A549 (cell line): ENCODE measurements at places on chromosomes 2 and 18. TPM values are rescaled to one million over a fixed set of nuclear protein-coding genes. Genes with fewer than 3 reads are reported as not detected.

DNA sequence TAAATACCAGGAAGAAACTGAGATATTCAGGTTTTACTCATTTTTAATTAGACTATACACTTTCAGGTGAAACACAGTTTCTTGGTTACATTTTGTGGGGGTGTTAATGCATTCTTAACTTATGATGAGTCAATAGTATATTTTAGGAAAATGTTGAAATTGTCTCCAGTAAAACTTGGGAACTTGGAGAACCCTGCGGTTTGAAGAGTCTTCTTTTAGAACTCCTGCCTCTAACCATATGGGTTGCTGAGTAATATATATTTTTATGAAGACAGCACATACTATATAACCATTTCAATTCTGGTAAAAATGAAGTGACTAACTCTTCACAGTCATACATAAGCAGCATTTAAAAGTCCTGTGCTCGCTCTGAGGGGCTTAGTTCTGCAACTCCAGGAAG is 308.2 kb upstream of the LRATD1 start:
- DNase-seq, result no peak

DNA sequence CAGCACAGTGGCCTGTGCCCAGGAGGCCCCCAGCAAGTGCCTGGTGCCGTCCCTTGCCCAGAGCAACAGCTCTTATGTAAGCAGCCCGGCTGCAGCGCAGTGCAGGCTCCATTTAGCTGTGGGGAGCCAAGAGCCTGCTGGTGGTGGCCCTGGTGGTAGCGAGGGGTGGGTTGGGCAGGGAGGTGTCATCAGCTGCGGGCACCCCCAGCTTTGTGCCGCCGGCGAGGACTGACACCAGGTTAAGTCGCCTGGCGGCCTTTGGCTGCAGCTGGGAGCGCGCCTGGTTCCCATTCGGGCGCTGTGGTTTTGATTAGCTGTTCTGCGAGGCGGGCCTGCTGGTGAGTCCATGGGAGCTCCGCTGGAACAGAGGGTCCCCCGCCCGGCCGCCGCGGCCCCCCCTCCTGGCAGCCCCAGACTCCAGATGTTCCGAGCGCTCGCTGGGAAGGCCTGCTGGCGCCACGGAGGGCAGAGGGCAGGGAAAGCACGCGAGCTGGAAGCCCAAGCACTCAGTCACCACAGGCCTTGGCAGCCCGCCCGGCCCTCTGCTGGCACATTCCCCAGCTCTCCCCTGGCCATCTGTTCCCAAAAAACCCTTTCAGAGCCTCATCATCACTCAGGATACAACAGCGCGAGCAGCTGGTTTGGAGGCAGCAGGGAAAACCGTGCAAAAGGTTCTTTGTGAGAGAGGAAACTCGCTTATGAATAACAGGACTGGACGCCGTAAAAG is 18.4 kb downstream of the ATOH8 start:
- DNase-seq, result peak; percentile 90

DNA sequence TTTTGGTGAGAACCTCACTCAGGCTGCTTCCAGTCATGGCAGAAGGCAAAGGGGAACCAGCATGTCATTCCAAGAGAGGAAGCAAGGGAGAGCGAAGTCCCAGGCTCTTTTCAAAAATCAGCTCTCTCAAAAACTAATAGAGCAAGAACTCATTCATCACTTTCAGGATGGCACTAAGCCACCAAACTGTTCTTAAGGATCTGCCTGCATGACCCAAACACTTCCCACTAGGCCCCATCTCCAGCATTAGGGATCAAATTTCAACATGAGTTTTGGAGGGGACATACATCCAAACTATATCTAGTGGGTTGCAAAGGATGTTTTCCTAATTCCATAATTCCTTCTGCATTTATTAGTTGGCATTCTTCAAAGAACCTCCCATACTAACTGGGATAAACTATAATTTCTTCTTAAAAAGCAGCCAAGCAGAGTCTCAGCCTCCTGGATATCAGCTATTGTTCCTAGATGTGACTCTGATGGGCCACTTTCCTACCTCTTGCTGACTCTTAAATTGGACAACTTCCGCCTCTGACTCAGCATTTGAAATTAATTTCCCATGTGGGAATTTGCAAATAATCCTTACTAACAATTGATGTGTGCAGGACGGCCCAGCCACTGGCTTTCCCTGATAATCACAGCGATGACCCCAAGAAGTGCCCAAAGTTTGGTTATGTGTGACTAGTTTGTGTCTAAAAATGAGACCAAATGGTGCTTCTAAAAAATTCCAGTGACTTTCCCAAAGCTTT is 5.5 kb upstream of the REV1 start:
- DNase-seq, result no peak

DNA sequence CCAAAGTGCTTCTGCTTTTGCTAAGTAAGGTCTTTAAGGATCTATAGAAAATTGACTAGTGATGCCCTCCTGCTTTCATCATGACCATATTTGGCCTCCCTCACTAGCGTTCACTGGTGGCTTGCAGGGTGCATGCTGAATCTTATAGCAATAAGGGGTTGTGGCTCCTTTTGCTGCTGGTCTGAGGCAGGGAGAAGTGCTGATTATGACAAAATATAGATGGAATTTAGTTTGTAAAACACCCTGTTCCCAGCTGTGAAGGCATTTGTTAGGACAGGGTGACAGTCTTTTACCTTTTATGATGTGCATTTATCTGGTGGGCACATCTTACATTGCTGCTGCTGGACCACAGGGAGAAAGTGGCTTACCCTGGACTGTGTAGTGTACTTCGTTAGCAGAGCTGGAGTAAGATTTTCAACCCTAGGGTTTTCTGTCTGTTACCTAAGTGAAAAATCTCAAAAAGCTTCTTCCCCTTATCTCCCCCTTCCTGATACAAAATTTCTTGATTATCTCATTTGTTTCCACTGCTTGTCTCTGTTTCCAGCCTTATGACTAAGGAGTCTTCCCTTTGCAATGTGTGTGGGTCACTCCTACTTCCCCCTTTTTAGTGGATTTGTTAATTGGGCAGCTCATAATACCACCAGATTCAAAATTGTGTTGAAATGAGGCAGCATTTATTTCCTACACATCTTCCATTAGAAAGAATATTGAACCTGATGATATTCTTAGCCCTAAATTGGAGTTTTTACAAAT is 21.2 kb upstream of the RPL37A start:
- DNase-seq, result no peak

DNA sequence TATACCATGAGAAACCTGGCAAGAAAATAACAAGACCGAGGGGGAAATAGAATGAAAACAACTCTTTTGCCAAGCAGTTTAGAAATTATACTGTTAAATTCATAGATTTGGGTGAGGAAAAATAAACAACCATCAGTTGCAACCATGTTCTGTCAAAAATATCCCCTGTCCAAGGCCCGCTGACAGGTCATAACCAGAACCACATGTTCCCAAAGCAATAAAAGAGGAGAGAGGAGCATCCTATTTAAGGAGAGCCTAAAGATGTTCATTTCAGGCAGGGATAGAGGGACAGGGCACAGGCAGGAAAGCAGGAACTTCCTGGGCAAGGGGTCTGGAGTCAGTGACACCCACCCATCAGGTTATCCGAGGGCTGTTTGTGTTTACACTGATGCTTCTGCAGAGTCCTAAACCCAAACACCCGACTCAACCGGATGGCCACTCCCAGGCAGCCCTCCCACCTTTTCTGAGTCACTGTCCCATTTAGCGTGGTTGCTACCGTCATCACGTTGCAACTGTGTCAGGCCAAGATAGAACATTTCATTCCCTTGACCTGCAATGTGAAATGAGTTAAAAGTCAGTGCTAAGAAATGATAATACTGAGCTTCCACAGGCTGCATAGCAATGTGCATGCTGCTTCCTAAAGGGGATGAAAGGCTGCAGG is 468.3 kb upstream of the RAB12 start:
- DNase-seq, result peak; percentile 19

- no peak for DNase-seq
Measured at GRCh38 chr2:160667811-160668210, 174.2 kb upstream of the RBMS1 start.

GRCh38 chr18:63073481-63073880 is 246.1 kb downstream of the BCL2 start:
- peak; percentile 21 for DNase-seq

GRCh38 chr2:178143481-178143880 is 31.2 kb downstream of the RBM45 start:
- DNase-seq, result no peak

DNA sequence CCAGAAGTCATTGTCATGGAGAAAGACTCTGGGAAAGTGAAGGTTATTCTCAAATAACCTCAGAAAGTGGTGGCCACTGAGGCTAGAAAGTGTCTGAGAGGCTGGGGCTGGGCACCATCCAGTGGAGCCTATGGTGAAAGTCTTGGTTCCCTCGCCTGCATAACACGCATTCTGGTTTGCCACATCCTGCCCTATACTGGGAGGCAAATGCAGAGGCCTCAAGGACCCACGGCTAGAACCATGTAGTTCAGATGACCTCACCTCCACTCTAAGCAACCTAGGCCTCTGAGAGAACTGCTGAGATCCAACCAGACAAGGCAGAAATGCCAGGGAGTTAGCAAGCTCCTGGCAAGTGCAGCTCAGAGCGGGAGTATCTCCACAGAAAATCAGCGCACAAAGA is 5.1 kb downstream of the ITGB6 start:
- no peak for DNase-seq

DNA sequence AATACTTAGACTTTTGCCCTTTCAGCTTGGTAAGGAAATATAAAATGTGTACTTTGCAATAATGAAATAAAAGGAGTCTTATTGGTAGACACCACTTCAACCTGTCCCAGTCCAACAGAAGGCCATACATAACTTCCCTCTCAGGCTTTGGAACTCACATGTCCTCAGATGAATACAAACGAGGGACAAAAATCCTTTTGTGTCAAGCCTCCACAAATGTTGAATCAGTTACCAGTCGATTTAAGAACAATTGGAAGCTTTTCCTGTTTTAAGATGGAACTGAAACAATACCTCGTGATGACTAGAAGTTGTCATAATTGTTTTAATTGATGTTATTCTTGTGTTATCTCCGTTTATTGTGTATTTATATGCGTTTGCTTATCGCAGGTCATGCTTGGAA is 385.1 kb upstream of the POU3F3 start:
- no peak for DNase-seq

DNA sequence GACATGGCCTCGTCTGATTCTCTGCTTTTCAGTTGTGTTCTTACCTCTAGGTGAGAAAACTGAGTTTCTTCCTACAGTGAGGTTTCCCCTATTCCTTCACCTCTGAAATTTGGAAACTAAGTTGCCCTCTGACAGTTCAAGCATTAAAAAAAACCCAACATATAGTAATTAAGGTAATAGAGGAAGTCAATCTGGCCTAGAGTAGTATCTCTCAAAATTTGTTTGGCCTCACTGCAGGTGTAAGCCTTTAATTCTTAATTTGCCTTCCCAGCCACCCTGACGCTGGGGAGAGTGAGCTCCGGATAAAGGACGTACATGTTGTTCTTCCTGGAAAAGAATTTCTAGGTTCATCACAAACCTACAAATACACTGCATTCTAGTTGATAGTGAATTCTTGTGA is 1.4 kb downstream of the CAD start:
- DNase-seq, result no peak

DNA sequence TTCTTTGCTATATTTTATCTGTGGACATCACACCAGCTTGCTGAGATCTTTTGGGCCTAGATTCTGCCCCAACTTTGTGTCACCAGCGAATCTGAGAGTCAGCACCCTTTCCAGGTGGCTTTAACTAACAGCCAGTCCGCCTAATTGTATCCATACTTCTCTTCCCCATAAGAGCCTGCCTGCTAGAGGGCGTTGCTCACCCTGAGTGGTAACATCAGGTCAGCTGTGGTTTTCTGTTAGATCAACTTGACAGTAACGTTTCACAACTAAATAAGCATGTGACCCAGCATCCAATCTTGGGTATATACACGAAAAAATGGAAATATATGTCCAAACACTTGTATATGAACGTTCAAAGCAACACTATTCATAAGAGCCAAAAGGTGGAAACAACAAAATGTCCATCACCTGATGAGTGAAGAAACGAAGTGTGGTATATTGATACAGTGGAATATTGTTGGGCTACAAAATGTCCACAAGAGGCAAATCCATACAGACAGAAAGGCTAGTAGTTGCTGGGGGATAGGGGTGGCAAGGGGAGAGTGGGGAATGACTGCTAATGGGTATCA is 24.9 kb downstream of the EFHD1 start:
- DNase-seq, result peak; percentile 24

- peak; percentile 41 for DNase-seq
Measured at GRCh38 chr2:140650825-140651224, 1480.0 kb downstream of the LRP1B start.

DNA sequence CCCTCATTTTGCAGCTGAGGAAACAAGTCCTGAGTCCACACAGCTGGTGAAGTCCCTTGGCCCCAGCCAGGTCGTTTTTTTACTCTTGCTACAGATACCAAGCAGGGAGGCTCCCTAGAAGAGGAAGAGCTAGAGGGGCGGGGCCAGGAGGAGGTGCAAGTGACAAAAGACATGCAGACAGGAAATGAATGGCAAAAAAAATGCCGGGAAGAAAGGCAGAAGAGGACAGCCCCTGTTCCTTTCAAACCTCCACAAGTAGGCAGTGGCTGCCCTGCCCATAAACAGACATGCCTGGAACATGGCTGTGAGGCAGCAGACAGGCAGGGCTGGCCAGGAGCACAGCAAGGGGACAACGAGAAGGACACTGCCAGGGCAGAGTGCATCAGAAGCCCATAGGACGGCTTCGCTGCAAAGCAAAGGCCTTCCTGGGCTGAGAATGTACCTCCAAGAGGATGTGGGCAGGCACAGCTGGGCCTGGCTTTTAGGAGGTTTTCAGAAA is 108.7 kb downstream of the ZBTB7C start:
- no peak for DNase-seq

- DNase-seq, result no peak
Measured at GRCh38 chr2:80149991-80150390, 154.6 kb downstream of the LRRTM1 start.

GRCh38 chr18:36558234-36558633 is 260.7 kb downstream of the FHOD3 start:
- no peak for DNase-seq

DNA sequence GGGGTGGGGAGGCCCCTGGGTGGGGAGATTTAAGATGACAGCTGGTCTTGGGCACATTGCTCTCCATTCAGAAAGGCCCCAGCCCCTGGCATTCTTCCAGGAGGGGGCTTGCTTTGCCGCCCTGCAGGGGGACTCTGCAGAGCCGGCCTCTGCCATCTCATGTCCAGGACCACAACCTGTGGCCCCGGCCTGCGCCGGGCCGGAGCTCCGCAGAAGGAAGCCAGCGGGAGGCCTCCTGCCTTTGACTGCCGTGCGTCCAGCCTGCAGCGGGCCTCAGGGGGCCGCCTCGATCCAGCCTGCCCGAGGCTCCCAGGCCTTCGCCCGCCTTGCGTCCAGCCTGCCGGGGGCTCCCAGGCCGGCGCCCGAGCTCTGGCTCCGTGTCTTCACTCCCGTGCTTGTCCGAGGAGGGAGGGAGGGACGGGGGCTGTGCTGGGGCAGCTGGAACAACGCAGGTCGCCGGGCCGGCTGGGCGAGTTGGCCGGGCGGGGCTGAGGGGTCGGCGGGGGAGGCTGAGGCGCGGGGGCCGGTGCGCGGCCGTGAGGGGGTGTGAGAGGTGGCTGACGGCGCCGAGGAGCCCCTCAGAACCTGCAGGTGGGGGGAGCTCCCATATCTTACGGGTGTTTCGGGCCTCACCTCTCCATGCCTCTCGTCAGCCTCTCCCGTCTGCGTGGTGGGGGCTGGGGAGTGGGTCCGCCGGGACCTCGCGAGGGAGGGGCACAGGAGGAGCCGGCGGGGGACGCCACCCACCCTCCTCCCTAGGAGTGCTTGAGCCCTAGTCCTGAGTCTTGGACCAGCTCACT is 20.4 kb downstream of the GPC1 start:
- DNase-seq, result no peak

ADD2 gene
- polyA plus RNA-seq, result 18.0 to 21.4 TPM (median 20.7 TPM) in 3 replicates

PSMA8 gene
- polyA plus RNA-seq, result not detected in 3 replicates

CABYR gene
- 14.8 to 17.7 TPM (median 15.2 TPM) in 3 replicates for polyA plus RNA-seq

DES gene
- 0.09 TPM in 1 of 3 replicates, not detected in the others for polyA plus RNA-seq

CPO gene
- polyA plus RNA-seq, result 0.13 to 0.18 TPM (median 0.14 TPM) in 3 replicates

PPP1R1C gene
- polyA plus RNA-seq, result 0.81 to 1.4 TPM (median 0.89 TPM) in 3 replicates

EVX2 gene
- polyA plus RNA-seq, result not detected in 3 replicates

ZBTB7C gene
- 0.04 to 0.24 TPM (median 0.10 TPM) in 3 replicates for polyA plus RNA-seq

ASB18 gene
- polyA plus RNA-seq, result not detected in 3 replicates
